ENCODE measurements at places on chromosomes 5 and 9.

DNA sequence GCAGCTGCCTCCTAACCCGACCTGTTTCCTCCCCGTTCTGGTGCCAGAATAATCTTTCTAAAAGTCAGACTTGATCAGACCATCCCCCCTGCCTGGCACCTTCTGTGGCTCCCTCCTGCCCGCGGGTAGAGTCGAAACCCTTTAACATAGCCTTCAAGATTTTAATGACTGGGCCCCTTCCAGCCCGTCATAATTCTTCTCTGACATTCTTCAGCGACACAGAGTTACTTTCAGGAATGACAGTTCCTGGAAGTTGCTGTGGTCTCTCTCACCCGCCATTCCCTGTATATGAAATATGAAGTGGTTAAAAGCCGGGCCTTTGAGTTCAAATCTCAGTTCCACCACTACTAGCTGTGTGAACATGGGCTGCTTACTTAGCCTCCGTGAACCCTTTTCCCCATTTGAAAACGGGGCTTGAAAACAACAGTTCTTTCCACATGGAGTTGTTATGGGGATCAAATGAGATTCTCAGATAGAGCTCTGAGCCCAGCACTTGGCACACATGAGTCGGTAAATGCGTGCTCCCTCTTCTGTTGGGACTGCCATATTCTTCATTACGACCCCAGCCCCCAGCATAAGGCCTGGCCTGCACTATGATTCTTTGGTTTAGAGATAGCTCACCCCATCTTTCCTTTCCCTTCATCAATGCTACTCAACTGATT lies 737 bp downstream of the NANS start:
- DNase-seq: peak; percentile 23

- DNase-seq: peak; percentile 50
These were observed 808 bp downstream of the SPOCK1 start for GRCh38 chr5:137498301-137498735.

DNA sequence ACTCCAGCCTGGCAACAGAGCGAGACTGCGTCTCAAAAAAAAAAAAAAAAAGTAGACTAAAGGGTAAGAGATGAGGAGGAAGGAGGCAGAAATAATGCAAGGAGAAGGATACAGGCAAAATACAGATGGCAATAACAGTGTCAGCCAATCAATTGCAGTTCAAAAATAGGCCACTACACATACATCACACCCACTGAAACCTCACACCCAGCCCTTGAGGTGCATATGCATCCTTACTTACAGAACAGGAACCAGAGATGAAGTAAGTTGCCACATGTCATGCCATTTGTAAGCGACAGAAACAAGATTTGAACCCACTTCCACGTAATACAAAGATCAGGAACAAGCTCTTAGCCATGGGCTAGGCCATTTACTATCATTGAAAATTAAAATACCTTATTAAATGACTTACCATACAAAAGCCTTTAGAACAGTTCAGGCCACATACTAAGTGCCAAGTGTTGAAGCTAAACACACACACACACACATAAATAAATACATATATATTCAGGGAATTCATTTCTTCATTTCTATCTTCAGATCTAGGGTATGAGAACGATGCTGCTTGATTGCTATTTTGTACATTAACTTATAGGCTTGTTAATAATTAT lies 98.4 kb downstream of the FNBP1 start:
- no peak for DNase-seq

- no peak for DNase-seq
These were observed 87.6 kb downstream of the VAV2 start for GRCh38 chr9:133904346-133905090.

DNA sequence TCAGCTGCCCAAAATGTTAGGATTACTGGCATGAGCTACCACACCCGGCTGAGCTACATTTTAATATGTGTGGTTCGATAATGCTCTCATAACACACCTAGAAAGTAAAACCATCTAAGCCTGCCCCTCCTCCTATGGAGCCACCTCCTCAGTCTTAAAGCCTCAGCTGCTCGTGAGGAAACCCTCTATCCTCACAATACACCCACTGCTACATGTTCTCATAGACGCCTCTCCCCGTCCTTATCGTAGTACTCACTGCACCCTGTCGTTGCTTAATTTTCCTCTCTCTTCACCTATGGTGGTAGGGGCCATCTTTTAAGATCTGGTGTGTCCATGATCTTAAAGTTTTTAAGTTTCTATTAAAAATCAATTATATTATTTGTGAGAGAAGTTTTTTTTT lies 72.9 kb downstream of the RCL1 start:
- no peak for DNase-seq

DNA sequence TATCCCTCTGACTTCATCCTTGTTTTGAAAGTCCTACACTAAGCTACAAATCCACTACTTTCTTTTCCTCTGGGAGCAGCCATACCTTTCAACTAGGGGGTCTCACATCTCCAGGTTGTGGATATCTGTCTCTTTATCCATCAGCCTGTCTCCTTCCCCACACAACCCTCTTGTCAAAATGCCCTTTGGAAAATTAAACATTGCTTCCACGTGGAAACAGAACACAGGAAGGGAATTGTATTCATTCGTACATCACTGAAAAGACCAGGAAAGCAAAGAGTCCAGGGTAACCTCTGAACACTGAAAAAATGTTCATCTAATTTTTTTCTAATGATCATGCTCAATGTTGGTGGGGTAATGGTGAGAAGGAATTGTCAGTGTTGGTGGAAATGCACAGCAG lies 203.6 kb downstream of the NR3C1 start:
- DNase-seq: no peak

- DNase-seq: no peak
These were observed 2336.0 kb upstream of the ACO1 start for GRCh38 chr9:30048396-30048795.

GRCh38 chr5:168469816-168470215 lies 16.5 kb upstream of the RARS1 start:
- no peak for DNase-seq

GRCh38 chr9:94576131-94576530 lies 17.5 kb downstream of the FBP2 start:
- no peak for DNase-seq

GRCh38 chr5:36450229-36451014 lies 148.7 kb upstream of the RANBP3L start:
- no peak for DNase-seq

GRCh38 chr5:6158974-6159831 lies 219.1 kb downstream of the MED10 start:
- peak; percentile 69 for DNase-seq

DNA sequence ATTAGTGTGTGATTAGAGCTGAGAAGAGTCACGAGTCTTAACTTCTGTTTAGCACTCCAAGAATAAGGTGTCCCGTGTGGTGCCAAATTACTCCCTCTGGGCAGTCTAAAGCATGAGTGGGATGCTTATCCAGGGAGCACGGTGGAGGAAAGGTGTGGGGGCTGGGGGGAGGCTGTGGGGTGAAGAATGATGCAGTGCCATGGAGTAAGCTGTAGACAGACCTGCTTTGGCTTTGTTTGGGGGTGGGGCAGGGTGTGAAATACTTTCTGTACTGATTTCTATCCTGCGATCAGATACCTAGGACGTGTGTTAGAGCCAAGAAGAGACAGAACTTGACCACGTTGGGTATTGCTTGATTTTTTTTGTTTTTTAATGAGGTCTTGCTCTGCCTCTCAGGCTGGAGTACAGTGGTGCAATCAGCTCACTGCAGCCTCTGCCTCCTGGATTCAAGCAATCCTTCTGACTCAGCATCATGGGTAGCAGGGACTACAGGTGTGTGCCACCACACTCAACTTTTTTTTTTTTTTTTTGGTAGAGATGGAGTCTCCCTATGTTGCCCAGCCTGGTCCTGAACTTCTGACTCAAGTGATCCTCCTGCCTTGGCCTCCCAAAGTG lies 232.8 kb downstream of the MAN2A1 start:
- no peak for DNase-seq
